ENCODE measurements at places on chromosomes 5 and 9. TPM values are rescaled to one million over a fixed set of nuclear protein-coding genes. Genes with fewer than 3 reads are reported as not detected.

DNA sequence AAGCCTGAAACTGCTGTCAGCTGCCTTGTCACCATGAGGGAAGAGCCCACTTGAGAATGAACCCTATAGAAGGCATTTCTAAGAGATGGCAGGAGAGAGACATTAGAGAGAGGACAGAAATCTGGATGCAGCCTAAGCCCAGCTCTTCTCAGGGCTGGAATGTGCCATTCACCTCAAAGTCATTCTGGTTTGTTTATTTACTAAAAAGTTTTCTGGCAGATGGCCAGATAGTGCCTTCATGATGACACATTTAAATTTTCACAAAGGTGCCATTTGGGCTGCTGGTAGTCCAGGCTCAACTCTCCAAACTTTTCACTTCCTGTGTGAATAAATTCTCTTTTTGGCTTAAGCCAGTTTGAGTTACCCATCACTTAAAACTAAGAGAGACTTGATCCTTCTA lies 144.6 kb upstream of the ZNF366 start:
- no peak for DNase-seq

GRCh38 chr5:158739951-158740757 lies 359.6 kb downstream of the EBF1 start:
- peak; percentile 55 for DNase-seq

GRCh38 chr5:178355671-178356070 lies 123.1 kb upstream of the PHYKPL start:
- DNase-seq: no peak

GRCh38 chr9:126390923-126391322 lies 64.3 kb downstream of the MVB12B start:
- DNase-seq: no peak

DNA sequence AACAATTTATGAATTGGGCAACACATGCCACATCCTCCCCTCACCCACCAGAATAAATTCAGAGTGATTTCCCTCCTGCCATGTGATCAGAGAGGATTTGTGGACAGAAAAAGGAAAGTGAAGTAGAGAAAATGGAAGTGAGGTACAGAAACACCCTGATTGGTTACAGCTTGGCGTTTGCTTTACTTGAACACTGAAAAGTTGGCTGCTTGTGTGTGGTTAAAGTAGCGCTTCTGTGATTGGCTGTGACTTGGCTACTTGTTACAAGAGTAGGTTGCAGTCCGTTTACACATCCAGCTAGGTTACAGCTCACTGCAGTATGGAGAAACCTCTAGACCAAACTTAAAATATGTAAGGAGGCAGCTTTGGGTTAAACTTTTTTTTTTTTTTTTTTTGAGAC lies 205.2 kb upstream of the ZNF608 start:
- no peak for DNase-seq

DNA sequence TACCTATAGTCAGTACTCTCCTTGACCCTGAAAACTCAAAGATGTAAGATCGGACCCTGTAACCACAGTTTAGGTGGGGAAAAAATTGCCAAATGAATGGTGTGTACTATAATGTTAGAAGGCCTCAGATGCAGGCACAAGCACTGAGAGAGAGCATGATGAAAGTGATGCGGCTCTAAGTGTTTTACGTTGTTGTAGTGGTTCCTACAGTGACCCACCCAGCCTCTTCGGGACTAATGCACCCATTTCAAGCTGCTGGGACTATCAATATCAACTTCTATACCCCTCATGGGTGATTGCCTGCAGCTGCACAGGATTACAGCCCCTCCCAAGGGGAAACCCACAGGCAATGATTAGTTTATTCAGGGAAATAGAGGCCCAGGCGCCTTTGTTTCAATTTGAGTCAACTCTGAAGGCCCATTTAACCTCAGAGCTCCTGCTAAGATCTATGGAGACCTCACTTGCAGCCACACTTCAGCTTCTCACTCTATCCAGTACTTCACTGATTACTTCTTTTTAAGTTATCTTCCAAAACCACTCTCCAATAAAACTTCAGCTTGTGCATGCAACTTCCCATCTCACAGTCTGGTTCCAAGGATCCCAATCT lies 340.7 kb downstream of the NR2F1-AS1 start:
- DNase-seq: no peak

- DNase-seq: no peak
Measured at GRCh38 chr9:96462541-96462940, 12.6 kb downstream of the HABP4 start.

GRCh38 chr9:18594837-18595236 lies 120.9 kb downstream of the ADAMTSL1 start:
- DNase-seq: no peak

DNA sequence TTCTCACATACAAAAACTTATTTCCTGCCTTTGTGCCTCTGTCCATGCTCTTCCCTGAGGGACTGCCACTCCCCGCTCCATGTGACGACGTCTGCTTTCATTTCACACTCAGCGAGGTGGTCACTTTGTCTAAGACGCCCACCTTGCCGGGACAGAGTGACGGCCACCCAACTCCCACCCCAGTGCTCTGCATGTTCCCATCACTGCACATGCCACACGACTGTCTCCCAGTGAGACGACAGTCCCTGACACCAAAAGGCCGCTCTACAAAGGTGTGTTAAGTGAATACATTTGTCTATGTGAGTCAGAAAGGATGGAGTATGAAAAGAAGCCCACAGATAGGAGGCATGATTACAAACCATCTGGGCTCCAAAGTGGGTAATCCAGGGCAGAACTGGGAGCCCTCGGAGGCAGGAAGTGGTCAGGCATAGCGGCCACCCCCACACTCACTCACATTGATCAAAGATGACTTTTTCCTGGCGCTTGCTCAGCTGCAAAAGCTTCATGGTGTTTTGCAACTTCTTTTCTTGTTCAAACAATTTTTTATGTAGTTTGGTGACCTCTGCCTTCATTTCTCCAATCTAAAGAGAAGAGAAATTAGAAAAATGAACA lies 185.8 kb downstream of the CDK5RAP2 start:
- no peak for DNase-seq

- DNase-seq: peak; percentile 53
Measured at GRCh38 chr9:96618209-96619123, 1.2 kb downstream of the CDC14B start.

DNA sequence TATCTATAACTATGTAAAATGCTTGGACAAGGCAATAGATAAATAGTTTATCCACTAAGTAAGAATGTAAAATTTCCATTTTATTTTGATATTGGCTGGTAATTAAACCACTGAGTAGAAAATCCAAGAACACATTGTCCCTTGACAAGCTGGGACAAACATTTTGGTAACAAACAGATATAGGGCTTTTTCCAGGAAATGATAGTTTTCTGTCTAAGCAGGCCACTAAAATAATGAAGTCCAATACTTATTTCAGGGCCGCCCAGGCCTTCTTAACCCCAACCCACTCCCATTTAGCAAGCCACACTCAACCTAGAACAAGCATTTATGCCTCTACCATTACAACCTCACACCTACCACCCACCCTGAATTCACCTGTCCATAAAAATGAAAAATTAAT lies 368.6 kb downstream of the PRELID2 start:
- DNase-seq: no peak

DNA sequence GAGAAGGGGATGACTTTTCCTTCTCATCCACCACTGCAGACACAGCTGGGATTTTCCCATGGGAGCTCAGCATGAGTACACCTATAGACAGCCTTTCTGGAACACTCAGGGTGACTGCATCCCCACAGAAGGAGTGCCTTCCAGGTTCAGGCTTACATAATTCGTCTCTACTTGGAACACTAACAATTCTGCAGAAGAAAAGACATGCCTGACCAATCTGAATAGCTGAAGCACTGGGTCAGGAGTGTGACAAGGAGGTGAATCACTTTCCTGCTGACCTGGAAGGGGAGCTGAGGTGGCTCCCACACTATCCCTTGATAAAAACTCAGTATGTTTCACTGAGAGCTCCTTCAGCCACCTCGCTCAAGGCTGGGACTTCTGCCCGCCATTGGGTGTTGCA lies 425.3 kb downstream of the TLR4 start:
- DNase-seq: no peak

DNA sequence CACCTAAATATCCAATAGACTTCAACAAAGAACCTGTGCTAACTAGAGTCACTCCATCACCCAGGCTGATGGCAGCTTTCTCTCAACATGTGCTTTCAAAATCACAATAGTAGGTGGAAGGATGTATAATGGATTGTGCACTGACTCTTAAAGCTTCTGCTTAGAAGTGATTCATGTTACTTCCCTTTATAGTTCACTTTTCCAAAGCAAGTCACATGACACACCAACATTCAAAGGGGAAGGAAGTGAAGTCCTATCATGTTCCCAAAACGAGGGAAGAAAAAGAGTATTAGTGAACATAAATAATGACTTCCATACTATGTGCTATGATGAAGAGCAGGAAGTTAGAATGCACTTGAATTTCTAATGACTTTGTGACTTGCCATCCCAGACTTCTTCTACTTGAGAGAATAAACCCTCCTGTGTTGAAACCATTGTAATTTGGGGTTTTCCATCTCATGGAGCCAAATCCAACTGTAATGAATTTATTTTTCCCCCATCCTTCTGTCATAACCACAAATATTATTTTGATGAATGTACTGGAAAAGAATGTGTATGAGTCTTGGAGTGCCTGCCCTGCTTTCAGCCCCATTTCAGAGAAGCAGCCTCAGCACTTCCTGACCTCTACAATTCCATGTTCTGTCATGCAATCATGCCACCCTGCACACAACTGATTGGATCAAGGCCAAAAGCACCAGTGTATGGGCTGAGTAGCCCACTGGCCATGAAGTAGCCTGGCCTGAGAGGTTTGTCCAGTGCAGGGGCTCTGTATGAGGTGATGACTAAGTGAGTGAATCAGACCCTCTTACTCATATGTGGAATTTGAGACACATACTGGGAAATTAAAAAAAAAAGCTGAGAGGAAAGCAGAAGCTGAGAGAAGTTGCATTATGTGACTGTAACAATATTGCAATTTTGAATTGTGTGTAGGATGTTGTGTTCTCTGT lies 525.9 kb upstream of the CLINT1 start:
- no peak for DNase-seq

DNA sequence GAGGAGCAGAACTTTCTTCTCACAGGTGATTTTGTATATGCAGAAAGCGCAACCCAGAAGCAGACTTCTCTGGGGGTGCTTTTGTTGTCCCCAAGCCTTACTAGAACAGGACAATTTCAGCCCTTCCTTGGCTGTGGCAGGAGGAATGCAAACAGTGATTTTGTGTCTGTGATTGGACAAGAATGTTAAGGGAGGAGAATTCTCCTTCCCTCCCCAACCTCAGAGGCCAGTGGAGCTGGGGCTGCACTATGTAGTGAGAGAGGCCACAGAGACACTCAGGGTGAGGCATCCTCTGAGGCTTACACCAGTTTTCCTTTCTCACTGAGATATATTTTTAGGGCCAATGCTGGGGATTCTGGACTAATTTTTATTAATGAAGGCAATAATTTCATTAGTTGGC lies 58.8 kb downstream of the ZNF366 start:
- DNase-seq: no peak

- no peak for DNase-seq
Measured at GRCh38 chr9:130921300-130921988, 17.6 kb downstream of the FIBCD1 start.

DNA sequence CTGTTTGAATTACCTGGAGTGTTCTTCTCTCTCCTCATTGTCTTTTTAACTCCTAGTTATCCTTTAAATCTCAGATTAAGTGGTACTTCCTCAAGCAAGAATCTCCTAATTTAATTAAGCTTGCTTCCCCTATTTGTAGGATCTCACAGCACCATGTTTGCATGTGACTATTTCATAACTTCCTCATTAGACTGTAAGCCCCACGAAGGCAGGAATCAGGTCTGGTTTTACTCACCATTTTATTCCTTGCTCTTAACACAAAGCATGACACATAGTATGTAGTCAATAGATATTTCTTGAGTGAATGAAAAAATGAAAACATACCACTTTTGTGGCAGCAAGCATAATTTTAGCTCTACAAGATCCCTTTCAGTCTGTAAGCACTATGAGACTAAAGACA lies 1.3 kb upstream of the ERMP1 start:
- DNase-seq: no peak

- DNase-seq: no peak
Measured at GRCh38 chr5:9502050-9502834, 43.6 kb downstream of the SEMA5A start.

- DNase-seq: no peak
Measured at GRCh38 chr9:134666831-134667230, 25.2 kb downstream of the COL5A1 start.

Gene LMX1B
- not detected for total RNA-seq

Gene SMIM33
- not detected for total RNA-seq

Gene SPACA9
- 5.4 TPM for total RNA-seq

Gene ERMP1
- total RNA-seq: 106 TPM

Gene SLC23A1
- 0.65 TPM for total RNA-seq

Gene FREM1
- 17.5 TPM for total RNA-seq

Gene DNAI1
- not detected for total RNA-seq

Gene CTNNA1
- 379 TPM for total RNA-seq
